ENCODE measurements at places on chromosomes 3 and 15. TPM values are rescaled to one million over a fixed set of nuclear protein-coding genes. Genes with fewer than 3 reads are reported as not detected.

GRCh38 chr15:73357999-73358665, 10.6 kb downstream of the HCN4 start:
- no peaks in the 10 kb centered on the region for H3K36me3 ChIP-seq
- no peak for DNase-seq
- H3K4me1 ChIP-seq = peaks cover 32% of the 10 kb centered on the region
- H3K4me3 ChIP-seq = no peak overlapping the region

DNA sequence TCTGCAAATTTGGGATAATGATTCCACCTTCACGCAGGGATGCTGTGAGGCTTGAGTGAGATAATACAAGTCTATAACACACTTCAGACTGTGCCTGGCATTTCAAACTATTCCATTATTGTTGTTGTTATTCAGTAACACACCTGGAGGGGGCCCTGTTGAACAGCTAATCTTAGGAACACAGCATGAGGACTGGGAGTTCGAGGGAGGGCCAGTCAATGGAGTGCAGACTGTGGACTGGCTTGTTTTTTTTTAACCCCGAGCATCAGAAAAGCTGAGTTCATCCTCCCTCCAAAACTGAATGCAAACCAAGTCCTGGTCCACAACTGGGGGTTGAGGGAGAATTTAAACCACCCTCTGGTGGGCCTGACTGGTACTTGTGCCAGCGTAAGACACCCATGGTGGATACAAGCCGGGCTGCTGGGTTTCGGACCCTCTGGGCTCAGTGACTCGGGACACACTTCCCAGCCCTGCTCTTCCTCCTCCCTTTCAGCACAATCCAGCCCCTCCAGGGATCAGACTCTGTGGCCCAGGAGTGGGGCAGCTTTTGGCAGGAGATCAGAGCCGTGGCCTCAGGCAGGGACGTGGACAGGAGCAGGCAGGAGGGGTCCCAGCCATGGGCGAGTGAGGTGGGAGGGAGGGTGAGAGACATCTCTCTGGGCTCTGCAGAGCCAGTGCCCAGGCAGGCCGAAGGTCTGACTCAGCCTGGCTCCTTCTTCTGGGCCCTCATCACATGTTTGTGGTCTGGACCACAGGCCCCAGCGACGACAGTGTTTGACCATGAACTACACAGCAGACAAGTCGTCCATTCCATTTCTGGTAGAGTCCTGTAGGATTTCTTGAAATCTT, 36.3 kb upstream of the MEX3B start:
- peaks cover 7% of the 10 kb centered on the region for H3K4me1 ChIP-seq
- H3K27me3 ChIP-seq = no peaks in the 10 kb centered on the region
- no peaks in the 10 kb centered on the region for H3K36me3 ChIP-seq
- no peak overlapping the region for H3K27ac ChIP-seq

GRCh38 chr3:60759439-60759838, 491.8 kb downstream of the FHIT start:
- H3K36me3 ChIP-seq = peaks cover 16% of the 10 kb centered on the region
- no peak overlapping the region for H3K4me3 ChIP-seq
- no peak for DNase-seq
- H3K27ac ChIP-seq = no peak overlapping the region
- peaks cover 2% of the 10 kb centered on the region for H3K27me3 ChIP-seq

The CCDC191 gene
- 1.6 TPM for total RNA-seq
